Esophagus muscularis mucosa (tissue), 4 donors: ENCODE measurements at places on chromosomes 4 and X.

- H3K36me3 ChIP-seq: no peaks in the 10 kb centered on the region
- no peaks in the 10 kb centered on the region for H3K27me3 ChIP-seq
- H3K4me3 ChIP-seq: no peak overlapping the region
- H3K4me1 ChIP-seq: no peaks in the 10 kb centered on the region
- no peak for DNase-seq
- no peak overlapping the region for H3K27ac ChIP-seq
Measured at GRCh38 chrX:13855689-13856450, 39.0 kb upstream of the GPM6B start.

- H3K36me3 ChIP-seq: no peaks in the 10 kb centered on the region
- no peak overlapping the region for H3K4me3 ChIP-seq
- H3K27me3 ChIP-seq: no peaks in the 10 kb centered on the region
- no peak for DNase-seq
- no peak overlapping the region for H3K27ac ChIP-seq
Measured at GRCh38 chr4:158015241-158015640, 157.6 kb downstream of the GASK1B start.

DNA sequence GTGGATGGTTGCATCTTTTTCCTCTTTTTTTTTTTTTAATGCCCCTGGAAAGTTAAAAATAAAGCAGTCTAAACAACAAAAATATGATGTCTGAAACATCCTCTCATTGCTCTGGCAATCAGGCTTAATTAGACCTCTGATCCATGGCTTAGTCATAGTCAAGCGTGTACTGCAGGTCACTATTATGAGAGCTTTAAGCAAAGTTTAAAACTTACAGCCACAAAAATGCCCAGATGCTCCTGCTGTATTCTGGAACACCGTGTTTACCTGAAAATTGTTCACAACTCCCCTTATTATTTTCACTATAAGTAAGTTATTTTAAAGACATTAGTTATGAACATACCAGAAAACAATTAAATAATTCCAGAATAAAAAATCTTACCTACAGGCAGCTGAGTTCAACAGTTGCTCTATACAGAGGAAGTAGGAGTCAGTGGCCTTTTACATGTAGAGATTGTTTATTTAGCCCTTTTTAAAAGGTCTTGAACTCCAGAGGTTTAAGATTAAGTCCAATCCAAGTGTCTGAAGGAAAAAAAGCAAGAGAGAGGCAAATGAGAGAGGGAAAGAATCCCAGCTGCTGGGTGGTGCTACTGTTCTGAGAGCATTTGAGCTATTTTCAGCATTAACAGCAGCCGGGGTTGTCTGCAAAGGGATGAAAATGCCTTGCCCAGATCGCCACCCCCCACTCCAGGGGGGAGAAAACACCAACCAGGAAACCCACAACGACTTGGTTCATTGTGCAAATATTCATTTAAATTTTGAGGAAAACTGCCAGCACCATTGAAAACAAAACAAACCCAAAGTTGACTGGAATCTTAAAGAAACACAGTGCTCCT is 36.9 kb downstream of the SORBS2 start:
- peak overlapping the region; percentile 39 for H3K4me3 ChIP-seq
- H3K27me3 ChIP-seq: no peaks in the 10 kb centered on the region
- peak overlapping the region; percentile 40 for H3K27ac ChIP-seq
- no peak for DNase-seq

- H3K4me3 ChIP-seq: no peak overlapping the region
- no peak overlapping the region for H3K27ac ChIP-seq
- H3K4me1 ChIP-seq: no peaks in the 10 kb centered on the region
- peaks cover 32% of the 10 kb centered on the region for H3K36me3 ChIP-seq
Measured at GRCh38 chr4:5757091-5757490, 46.1 kb downstream of the EVC start.
